NCI-H510A (cell line): ENCODE measurements at places on chromosomes 2 and 18.

- no peak for DNase-seq
Measured at GRCh38 chr2:158498749-158499136, 42.0 kb downstream of the PKP4 start.

DNA sequence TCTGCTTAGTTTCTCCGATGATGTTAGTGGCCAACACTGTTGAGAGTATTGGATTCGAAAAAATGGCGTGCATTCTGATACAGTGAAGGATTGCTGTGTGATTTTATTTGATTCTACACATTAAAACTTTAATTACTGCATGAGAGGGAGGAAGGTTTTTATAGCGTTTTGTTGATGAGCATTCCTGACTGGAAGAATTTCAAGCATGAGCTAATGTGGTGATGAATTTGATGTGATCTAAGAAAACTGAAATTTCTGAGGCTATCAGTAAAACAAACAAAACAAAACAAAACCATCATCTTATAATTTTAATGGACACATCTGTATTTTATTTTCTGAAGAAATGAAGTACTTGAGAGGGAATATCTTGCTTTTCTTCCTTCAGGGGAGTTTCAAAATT is 59.6 kb downstream of the ITGB6 start:
- DNase-seq = no peak

DNA sequence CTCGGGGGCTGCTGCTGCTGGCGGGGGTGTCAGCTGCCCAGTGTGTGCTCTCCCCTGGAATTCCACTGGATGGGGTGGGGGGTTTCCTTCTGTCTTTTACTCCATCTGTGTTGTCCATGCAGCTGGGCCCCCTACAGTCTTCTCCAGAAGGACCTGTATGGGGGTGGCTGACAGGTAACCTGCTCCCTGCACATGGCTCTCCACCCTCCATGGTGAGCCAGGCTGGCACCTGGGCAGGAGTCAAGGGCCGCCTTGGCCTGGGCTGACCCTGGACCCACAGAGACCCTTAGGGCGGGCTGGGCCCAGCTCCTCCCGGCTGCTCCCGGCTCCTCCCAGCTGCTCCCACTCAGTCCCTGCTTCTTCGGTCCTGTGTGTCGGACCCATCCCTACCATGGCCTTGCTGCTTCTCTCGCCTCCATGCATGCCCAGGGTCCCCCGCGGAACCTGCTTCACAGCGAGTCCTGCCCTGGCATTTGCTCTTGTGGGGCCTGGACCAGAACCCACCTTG is 15.0 kb downstream of the SNTG2 start:
- DNase-seq = no peak

- no peak for DNase-seq
Measured at GRCh38 chr18:76126327-76126726, 368.7 kb downstream of the ZNF516 start.

DNA sequence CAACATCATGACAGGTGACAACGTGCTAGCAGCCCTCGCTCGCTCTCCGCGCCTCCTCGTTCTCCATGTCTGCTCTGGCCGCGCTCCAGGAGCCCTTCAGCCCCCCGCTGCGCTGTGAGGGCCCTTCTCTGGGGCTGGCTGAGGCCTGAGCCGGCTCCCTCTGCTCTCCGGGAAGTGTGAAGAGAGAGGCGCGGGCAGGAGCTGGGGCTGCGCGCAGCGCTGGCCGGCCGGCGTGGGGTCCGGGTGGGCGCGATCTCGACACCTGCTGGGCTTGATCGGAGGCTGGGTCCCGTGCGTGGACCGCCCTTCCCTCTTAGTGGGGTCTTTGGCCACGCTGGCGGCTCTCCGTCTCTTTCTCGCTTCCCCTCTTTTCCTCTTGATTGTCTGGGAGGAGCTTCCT is 195.5 kb downstream of the ANKRD30BL start:
- peak; percentile 58 for DNase-seq

DNA sequence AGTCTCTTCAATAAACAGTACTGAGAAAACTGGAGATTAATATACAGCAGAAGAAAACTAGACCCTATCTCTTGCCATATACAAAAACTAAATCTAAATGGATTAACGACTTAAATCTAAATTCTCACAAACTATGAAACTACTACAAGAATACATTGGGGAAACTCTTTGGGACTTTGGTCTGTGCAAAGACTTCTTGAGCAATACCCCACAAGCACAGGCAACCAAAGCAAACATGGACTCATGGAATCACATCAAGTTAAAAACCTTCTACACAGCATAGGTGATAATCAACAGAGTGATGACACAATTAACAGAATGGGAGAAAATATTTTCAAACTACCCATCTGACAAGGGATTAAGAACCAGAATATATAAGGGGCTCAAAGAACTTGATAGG is 848.2 kb upstream of the NRXN1 start:
- no peak for DNase-seq

- DNase-seq = no peak
Measured at GRCh38 chr2:190443055-190443454, 34.9 kb downstream of the MFSD6 start.

- no peak for DNase-seq
Measured at GRCh38 chr2:113178069-113178746, 4.4 kb downstream of the PSD4 start.
